Naive thymus-derived CD4-positive, alpha-beta T cell (primary cell): ENCODE measurements at places on chromosomes 6 and 20. TPM values are rescaled to one million over a fixed set of nuclear protein-coding genes. Genes with fewer than 3 reads are reported as not detected.

GRCh38 chr6:12801141-12801540 lies 84.6 kb downstream of the PHACTR1 start:
- no peak for DNase-seq

DNA sequence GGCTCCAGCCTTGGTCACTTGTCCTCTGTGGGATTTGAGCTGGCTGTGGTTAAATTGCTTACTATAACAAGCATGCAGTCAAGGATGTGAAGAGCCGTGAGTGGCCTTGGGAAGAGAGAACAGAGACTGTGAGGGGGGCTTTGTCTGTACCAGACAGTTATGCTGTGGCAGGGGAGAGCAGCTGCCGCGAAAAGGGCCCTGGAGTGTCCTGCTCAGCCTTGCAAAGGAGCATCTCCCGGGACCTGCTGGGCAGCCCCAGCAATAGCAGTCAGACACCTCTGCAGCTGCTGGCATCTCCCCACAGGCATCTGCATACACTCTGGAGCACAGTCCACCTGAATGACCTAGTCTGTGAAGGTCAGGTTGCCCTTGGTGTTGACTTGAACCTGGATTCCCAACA lies 6.3 kb downstream of the EBF4 start:
- DNase-seq: no peak

DNA sequence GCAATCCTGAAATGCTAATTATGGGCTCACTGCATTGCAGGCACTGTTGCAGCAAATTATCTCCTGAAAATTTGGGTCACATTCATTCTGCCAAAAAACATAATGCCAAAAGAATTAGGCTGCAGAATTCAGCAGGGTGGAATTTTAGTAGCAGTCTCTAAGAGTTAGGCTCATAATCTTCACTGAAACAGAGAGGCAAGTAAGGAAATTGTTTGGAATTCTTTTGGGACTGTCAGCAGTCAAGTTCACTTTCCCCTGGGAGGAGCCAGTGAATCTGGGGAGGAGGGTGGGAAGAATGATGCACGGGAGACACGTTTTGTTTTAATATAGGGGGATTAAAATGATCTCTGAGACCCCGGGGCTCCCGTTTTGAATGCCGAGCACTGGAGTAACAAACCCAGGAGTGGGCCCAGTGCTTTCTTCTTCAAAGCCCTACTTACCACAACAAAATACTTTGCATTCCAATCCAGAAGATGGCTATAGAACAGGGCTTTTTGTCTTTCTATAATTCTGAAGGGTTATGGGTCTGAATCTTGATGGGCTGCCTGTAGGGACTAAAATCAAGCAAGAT lies 44.7 kb downstream of the SOBP start:
- no peak for DNase-seq

GRCh38 chr6:17352302-17352701 lies 41.1 kb upstream of the CAP2 start:
- DNase-seq: no peak

GRCh38 chr6:8336406-8337057 lies 98.8 kb downstream of the SLC35B3 start:
- no peak for DNase-seq

ESR1 gene
- 5.2 TPM for total RNA-seq

DNA sequence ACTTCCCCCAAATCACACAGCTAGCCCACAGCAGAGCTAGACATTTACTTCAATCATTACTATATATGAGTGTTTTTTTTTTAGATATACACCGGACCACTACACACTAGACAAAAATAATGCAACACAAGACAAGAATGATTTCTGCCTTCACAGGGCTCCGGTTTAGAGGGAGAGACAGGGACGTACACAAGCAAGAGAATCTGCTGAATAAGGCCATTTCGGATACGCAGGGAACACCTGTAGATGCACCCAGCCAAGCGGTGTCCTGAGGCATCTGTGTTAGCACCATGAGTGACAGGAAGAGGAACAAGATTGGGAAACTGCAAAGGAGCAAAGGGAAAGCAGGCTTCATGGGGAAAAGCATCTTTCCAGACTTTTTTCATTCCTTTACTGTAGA lies 45.7 kb downstream of the HS3ST5 start:
- DNase-seq: no peak

- DNase-seq: no peak
Observed at GRCh38 chr6:47630587-47630986, 67.8 kb upstream of the ADGRF4 start.

FAM217A gene
- not detected for total RNA-seq

ADGRB3 gene
- not detected in 2 replicates for total RNA-seq

CRISP3 gene
- not detected for total RNA-seq

GRCh38 chr6:38580030-38580429 lies 59.7 kb downstream of the BTBD9 start:
- no peak for DNase-seq

GRCh38 chr6:169022079-169022478 lies 231.6 kb downstream of the THBS2 start:
- no peak for DNase-seq

- no peak for DNase-seq
Observed at GRCh38 chr20:17822039-17822438, 122.3 kb downstream of the BANF2 start.

DNA sequence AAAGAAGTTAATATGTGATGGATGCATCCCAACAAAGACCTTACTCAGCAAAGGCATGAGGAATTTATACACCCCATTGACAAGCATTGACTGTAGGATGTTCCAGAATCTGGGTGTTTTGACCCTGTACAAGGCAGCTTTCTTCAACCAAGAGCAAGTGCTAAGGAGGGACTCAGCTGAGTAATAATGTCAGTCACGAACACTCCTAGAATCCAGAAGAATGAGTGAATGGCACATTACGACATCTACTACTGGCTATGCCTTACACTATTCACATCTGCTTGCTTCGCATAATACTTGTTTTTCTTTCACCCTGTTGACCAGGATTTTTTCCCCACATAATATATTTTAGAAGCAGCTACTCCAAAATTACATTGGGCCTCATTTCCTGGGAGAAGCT lies 42.5 kb upstream of the VGLL2 start:
- DNase-seq: no peak

DNA sequence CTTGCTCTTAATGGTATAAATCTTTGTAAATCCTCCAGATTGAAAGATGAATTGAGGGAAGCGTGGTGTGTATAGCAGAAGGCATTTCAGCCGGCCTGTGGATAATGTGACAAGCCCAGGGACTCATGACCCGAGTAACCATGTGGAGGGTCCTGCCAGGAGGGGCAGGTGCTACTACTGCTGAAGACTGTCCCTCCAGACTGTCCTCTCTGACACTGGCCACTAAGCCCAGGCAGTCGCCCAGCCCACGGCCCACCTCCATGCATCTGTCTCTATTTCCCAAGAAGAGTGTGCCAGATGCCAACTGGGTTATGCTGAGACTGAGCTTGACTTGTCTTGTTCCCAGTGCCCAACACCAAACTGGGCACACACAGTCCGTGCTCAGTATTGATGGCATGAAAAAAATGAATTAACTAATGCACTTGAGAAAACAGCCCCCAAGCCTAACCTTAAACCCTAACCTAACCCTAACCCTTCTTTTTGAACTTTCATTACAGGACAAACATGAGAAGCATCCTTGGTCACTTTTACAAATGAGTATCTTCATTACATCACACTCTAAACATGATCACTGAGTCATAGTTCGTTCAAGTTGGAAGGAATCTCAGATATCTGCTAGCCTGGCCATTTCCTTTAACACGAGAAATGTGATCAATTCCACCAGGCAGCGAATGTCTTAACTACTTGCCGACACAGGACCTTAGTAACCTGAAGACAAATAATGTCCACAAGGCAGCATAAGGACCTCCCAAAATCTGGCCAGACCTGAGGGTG lies 182.2 kb upstream of the RREB1 start:
- DNase-seq: no peak

GRCh38 chr6:44041461-44042260 lies 85.6 kb downstream of the MRPL14 start:
- DNase-seq: no peak
